Activated gamma-delta T cell treated with Interleukin-2 at 50 U/mL for 16 hours (primary cell): ENCODE measurements at places on chromosomes 7 and 10.

DNA sequence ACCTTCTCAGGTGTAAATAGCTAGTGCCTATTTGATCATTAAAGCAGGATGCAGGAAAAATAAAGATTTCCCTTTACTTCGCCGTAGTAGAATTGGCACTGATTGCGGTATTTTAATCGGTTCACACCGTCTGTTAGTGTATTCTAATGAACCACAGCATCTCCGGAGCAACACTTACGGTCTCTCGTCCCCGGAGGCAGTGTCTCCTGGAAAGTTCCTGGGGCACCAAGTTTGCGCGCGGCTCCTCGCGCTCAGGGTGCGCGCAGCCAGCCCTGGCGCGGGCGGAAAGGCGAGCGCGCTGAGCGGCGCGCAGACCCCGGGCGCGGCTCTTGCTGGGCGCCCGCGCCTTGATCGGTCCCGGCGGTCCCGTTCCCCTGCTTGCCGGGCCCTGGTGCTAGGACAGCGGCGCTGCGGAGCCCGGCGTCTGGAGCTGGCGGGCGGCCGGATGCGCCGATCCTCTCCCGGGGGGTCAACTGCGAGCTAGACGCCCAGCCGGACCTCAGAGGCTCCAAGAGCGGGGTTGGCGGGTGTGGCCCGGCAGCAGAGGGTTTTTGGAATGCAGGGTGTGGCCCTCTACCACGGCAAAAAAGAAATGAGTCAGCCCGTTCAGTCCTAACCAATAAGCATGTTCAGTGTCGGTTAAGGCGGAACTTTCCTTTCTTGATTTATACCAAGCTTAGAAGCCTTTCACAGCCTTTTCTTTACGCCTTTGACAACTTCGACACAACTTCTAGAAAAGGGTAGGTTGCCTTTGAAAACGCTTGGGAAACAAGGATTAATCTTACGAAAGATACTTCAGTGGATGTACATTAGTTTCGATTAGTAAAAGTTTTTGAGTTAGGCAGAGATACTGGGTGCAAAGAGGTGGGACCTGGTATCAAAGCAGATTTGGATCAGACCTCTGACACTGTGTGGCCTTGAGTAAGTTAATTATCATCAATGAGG lies 166.8 kb upstream of the ASAH2 start:
- peak; percentile 6 for DNase-seq

- DNase-seq = no peak
Observed at GRCh38 chr10:24234784-24235183, 25.8 kb downstream of the KIAA1217 start.

DNA sequence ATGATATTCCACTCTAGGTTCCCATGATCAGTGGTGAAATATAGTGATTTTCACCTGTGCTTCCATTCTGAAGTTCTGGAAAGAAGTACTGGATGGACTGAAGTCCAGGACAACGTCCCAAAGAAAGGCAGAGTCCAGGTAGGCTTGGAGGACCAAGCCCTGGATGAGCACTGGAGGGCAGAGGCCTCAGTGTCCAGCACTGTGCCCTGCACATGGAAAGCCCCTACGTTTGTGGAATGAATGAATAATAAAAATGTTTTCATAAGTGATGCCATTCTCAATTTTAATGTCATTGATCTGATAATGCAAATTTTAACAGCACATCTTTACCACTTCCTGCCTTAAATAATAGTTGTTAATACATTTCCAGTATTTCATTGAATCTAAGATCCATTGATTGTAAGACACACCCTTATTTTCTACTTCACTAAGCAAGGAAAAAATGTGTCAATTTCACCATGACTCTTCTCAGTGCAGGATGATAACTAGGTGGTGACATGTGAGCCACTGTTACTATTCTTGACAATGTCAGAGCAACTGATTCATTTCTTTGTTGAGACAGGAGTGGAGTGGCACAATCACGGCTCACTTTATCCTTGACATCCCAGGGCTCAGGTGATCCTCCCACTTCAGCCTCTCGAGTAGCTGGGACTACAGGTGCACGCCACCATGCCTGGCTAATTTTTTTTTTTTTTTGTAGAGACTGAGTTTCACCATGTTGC lies 35.2 kb downstream of the ZNF783 start:
- no peak for DNase-seq

DNA sequence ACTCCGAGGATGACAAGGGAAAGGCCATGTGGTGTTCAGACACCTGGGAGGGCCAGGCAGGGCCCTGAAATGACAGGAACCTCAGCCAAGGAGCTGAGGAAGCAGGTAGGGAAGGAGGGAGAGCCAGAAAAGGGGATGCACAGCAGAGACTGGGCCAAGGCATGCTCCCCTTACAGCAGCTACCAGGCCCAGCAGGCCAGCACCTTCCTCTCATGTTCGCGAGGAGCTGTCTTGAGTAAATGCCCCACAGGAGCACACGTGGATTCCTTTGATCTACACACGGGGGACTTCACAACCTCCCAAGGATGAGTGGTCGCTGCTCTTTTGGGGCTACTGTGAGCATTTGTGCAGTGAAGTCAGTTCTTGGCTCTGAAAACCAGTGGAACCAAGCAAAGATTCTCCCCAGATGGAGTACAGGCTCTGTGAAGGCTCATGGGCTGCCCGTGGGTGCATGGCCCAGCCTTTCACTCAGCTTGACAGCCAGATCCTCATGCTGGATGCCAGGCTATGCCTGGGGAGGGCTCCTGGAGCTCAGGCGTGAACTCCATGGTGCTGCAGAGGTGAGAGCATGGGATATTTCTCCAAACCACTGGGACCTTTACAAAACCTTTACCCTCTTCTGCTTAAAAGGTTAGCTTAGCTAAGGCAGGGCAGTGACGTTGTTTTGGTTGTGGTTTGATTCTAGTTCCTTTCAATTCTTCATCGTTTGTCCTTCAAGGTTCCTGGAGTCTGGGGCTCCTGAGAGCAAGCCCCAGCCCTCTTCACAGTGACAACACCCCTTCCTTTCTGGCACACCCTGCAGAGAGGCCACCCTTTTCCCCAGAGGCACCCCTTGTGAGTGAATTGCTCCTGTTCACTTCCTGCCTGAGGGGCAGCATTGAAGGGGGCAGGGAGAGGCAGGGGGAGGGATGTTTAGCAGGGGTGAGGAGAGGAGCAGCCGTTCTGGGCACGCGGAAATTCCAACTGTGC lies 74.2 kb upstream of the ZPBP start:
- no peak for DNase-seq

DNA sequence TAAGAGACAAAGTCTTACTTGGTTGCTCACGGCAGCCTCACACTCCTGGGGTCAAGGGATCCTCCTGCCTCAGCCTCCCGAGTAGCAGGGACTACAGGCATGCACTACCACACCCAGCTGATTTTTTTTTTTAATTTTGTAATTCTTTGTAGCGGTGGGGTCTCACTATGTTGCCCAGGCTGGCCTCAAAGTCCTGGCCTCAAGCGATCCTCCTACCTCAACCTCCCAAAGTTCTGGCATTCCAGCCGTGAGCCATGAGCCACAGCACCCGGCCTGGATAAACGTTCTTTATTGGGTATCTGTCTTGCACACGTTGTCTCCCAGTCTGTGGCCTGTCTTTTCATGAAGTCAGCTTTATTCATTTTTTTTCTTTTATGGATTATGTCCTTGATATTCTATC lies 636.1 kb upstream of the FOXK1 start:
- no peak for DNase-seq

- no peak for DNase-seq
Observed at GRCh38 chr10:12056748-12057147, 12.0 kb upstream of the DHTKD1 start.

DNA sequence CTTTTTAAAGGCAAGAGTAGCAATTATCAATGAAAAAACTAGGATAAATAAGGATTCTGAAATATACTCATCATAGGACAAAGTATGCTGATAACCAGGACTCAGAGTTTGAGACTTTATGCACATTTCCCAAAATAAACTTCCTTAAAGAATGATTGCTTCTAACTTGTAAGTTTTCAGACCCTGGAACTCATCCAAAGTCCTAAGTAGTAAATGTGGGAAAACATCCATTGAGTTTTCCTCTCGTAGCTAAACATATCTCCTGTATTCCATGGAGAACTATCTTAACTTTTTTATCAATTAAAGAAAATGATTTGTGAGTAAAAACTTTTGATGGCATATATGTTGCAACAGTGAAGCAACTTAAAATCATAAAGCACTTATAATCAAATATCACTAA lies 285.2 kb upstream of the KLF6 start:
- no peak for DNase-seq

- no peak for DNase-seq
Observed at GRCh38 chr7:152633072-152633471, 42.9 kb downstream of the XRCC2 start.

GRCh38 chr7:72099784-72100183 lies 312.4 kb downstream of the CALN1 start:
- no peak for DNase-seq

- DNase-seq = no peak
Observed at GRCh38 chr10:29245476-29245875, 43.4 kb upstream of the LYZL1 start.

GRCh38 chr7:157397731-157398691 lies 61.2 kb downstream of the DNAJB6 start:
- no peak for DNase-seq

GRCh38 chr7:64888901-64889685 lies 14.0 kb upstream of the ZNF273 start:
- DNase-seq = no peak

- DNase-seq = no peak
Observed at GRCh38 chr10:132487241-132488135, 50.1 kb upstream of the INPP5A start.

DNA sequence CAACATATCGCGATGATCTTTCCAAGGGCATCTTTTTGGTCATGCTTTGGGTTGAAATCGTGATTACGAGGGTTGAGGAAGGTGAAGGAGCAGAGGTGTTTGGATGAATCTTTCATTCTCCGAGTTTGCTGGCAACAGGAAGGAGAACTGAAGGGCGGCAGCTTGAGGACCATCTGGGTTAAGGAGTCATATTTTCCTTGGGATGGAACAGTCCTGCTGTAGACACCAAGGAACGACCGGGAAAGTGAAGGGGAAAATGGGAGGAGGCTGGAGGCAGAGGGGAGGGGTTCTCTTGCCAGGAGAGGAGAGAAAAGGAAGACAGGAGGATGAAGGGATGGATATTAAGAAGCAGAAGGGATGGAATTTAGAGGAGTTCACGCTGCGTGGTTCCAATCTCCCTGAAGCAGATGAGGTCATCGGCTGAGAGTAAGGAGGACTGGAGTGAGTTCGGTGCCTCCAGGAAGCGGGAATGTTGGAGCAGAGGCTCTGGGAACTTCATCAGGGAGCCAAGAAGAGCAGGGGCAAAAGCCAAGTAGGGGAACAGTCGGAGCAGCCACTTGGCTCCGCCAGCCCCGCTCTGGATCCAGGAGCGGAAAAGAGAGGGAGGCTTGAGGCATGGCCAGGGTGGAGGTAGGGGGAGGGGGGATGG lies 116.6 kb upstream of the GALNT17 start:
- DNase-seq = no peak
